ENCODE measurements at places on chromosomes 1 and 21. TPM values are rescaled to one million over a fixed set of nuclear protein-coding genes. Genes with fewer than 3 reads are reported as not detected.
A peak's percentile ranks its signal among the peaks of the same experiment; 100 is the strongest.

DNA sequence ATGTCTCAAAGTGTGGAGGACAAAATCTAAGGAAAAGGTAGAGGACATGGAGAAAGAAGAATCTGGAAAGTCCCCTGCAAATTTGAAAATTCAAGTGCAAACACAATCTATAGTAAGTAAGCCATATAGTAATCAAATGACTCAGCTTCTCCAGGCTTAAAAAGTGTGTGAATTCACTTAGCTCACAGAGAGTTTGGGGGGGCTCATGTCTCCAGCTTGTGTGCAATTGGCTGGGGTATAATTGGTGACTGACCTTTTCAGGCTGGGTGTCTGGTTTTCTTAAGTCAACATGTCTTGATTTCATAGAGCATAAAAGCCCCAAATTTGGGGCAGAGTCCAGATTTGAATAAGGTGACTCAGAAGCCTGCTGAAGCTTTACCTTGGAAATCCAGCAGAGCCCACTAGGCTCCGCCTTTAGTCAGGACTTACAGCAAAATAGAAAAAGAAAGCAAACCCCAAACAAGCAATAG, 8.6 kb downstream of the CLDN14 start:
- no peaks in the 10 kb centered on the region for H3K4me1 ChIP-seq
- H3K36me3 ChIP-seq, result no peaks in the 10 kb centered on the region
- H3K4me3 ChIP-seq, result no peak overlapping the region

DNA sequence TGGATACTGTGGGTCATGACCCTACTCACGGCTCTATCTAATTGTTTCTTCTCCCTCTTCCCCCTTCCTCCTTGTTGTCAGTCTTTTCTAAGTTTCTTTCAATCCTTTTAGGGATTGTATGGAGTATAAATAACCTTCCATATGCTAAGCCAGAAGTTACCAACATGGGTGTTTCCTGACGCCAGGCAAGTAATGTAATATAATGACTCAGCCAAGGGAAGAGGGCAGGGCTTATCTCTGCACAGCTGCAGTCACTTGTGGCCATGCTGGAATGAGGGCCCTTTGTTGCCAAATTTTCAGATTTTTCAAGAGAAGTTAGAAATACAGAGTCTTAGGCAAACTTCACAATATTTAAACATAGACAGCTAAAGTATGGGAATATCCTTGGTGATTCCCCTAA, 194.6 kb downstream of the ST6GALNAC3 start:
- H3K4me1 ChIP-seq, result peaks cover 13% of the 10 kb centered on the region
- no peak overlapping the region for H3K4me3 ChIP-seq
- H3K27ac ChIP-seq, result no peak overlapping the region

Gene SLAMF8
- total RNA-seq, result 2.8 TPM

DNA sequence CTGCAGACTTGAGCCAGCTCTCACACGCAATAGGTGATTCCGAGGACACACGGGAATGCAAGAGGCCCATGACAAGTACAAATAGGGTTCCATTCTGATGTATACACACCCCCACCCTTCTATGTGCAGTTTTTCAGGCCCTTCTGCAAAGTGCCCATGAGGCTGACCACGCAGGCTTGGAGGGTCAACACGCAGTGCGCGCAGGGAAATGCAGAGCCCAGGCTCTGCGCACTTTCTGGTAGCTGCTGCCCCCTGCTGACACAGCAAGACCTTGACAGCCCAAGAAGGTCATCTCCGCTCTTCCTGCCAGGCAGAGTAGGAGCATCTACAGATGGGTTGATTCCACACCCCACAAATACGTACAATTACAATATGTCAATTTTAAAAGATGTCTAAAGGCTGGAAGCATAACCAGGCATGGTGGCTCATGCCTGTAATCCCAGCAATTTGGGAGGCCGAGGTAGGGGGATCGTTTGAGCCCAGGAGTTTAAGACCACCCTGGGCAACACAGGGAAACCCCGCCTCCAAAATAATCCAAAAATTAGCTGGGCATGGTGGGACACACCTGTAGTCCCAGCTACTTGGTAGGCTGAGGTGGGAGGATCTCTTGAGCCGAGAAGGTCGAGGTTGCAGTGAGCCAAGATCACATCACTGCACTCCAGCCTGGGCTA, 18.5 kb downstream of the SH3BP5L start:
- H3K27ac ChIP-seq, result no peak overlapping the region
- H3K36me3 ChIP-seq, result no peaks in the 10 kb centered on the region
- H3K4me1 ChIP-seq, result peaks cover 29% of the 10 kb centered on the region
- peak; percentile 73 for DNase-seq

Gene RNU1-4
- 3,038 TPM for total RNA-seq

DNA sequence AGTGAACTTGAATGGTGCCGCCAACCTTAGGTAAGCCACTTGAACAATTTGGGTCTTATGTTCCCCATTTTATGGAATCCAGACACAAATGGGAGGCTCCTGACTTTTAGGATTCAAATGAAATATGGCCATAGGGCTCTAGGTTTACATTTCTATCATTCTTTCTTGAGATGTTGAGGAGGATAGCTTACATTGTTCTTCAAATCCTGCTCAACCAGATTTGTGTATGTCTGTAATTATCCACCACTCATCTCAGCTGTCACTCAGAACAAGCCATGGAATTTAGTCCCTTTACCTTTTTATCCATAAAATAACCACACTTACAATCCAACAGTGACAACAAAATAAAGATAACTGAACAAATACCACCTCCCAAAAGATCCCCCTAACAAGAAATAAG, 682.9 kb upstream of the PTBP2 start:
- no peak overlapping the region for H3K27ac ChIP-seq
- no peaks in the 10 kb centered on the region for H3K27me3 ChIP-seq
- no peak for DNase-seq

DNA sequence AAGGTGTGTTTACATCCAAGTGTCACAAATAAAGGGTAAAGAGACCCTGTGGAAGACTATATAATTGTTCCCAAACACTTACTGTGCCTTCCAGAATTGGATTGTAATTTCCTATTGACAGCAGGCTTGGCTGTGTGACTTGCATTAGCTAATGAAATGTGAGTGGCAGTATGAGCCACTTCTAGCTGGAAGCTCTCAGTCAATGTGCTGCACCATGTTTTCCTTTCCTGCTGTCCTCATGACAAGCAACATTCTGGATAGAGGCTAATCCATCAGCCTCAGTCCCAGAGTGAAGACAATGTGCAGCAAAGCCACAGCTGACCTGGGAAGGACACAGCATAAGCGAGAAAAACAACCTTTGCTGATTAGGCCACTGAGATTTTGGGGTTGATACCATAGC, 5.9 kb upstream of the FOXJ3 start:
- DNase-seq, result no peak
- H3K27me3 ChIP-seq, result no peaks in the 10 kb centered on the region
- H3K4me1 ChIP-seq, result no peaks in the 10 kb centered on the region
- H3K27ac ChIP-seq, result no peak overlapping the region
- no peaks in the 10 kb centered on the region for H3K36me3 ChIP-seq

DNA sequence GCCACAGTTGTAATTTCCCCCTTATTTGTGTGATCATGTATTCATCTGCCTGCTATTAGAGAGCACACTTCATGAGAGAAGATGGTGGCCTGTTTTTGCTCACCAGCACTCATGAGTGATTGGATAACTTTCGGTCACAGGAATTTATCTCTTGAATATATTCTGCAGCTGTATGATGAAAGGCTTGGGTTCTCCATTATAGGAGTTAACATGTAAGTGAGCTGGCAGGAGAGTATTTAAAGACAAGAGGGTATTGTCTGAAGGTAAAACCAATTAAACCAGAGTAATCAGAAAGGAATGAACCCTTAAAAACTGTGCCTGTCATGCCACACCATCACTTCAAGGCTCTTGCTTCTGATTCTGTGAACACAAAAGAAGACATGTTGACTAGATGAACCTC, 574.9 kb upstream of the CAMK1G start:
- H3K27ac ChIP-seq, result no peak overlapping the region
- no peak for DNase-seq
- H3K4me3 ChIP-seq, result no peak overlapping the region

Gene SPATA46
- not detected for total RNA-seq

DNA sequence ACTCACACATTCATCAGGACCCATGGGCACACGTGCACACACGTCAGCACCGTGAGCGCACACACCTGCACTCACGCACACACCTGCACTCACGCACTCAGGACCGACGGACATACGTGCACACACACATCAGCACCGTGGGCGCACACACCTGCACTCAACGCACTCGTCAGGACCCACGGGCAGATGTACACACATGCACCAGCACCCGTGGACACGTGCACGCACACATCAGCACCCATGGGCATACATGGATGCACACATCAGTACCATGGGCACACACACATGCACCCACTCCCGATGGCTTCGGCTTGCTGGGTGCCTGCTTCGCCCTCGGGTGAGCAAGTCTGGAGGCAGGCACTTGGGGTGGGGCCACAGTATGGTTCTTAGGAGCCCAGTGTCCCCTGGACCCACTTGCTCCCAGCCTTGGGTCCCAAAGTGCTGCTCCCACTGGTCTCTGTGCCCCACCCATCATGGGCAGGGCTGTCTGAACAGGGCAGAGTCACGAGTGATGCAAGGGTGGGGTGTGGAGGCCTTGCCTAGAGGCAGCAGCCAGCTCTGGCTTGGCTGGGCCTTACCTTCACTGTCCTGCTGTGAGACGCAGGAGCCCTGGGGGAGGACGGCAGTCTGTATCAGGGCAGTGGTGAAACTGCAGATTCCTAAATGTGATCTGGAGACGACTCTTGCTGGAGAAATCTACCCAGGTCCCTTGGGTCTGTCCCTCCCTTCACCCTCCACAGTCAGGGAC, 49.8 kb downstream of the SKI start:
- H3K4me3 ChIP-seq, result no peak overlapping the region
- H3K4me1 ChIP-seq, result peaks cover 52% of the 10 kb centered on the region
- H3K27ac ChIP-seq, result no peak overlapping the region
- H3K36me3 ChIP-seq, result peaks cover 2% of the 10 kb centered on the region

DNA sequence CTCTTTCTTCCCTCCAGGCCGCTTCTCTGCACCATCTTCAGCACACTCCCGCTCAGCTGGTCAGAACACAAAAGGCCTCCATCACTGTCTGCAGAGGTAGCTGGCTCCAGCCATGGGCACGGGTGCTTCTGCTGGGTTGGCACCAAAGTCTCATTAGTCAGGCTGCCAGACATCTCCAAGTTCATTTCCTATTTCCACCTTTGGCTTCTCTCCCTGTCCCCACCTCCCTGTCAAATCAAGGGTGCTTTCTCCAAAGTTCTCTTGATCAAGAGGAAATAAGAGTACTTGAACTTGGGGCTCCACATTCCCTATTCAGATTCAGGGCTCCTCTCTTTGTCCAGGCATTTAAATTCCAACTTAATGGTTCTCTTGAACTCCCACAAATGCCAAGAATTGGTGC, 33.9 kb upstream of the GRIK3 start:
- no peak for DNase-seq
- H3K4me1 ChIP-seq, result no peaks in the 10 kb centered on the region
- H3K27me3 ChIP-seq, result no peaks in the 10 kb centered on the region
- no peaks in the 10 kb centered on the region for H3K36me3 ChIP-seq

Gene APCS
- total RNA-seq, result not detected

Gene TAS1R3
- 1.4 TPM for total RNA-seq

Gene AKNAD1
- total RNA-seq, result not detected

Gene MCL1
- 938 TPM for total RNA-seq

DNA sequence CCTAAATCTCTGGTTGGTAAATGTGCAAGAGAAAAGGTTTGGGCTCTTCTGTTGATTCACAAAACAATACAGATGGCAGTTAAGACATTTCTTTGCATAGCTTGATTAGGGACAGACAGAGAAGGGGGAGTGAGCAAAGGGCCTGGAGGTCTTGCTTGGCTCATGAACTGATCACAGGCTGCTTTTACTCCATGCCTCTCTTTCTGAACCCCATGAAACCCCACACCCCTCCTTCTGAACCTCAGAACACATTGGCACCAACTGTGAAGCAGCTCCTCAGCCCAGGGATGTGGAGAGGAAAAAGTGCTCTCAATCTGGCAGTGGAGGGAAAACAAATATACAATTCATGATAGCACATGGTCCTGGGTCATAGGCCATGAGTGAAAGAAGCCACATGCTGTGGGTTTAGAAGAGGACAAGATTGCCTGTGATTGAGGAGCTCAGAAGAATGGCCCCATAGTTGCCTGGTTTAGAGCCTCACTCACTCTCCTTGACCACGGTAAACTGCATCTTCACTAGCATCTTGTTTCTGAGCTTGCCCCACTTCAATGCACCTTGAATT, 111.6 kb upstream of the GADD45A start:
- H3K4me1 ChIP-seq, result no peaks in the 10 kb centered on the region
- no peaks in the 10 kb centered on the region for H3K27me3 ChIP-seq
- no peaks in the 10 kb centered on the region for H3K36me3 ChIP-seq
- no peak for DNase-seq
- H3K27ac ChIP-seq, result no peak overlapping the region
- no peak overlapping the region for H3K4me3 ChIP-seq

GRCh38 chr1:27068922-27069321, 56.3 kb upstream of the TENT5B start:
- DNase-seq, result no peak
- H3K4me1 ChIP-seq, result no peaks in the 10 kb centered on the region
- no peaks in the 10 kb centered on the region for H3K27me3 ChIP-seq

Gene PLA2G2A
- not detected for total RNA-seq

DNA sequence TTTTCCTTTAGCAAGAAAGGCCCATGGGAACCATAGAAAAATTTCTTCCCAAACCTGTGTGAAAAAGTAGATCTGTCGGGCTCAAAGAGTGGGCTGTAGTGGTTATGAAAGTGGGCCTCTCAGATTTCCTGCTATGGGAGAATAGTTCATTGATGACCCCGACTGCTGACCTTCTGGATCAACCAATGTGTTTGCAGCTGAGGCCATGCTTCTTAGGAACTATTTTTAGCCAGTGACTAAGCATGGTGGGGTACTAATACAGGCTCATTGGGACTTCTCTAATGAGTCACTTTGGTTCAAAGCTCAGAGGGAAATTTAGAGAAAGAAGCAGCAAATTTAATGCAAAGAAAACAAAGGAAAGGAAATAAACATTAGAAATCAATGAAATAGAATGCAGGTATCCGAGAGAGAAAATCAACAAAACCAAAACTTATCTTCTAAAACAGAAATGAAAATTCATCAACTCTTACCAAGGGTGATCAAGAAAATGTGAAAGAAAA, 12.6 kb upstream of the PSMA5 start:
- H3K36me3 ChIP-seq, result no peaks in the 10 kb centered on the region
- no peaks in the 10 kb centered on the region for H3K4me1 ChIP-seq
- no peak overlapping the region for H3K4me3 ChIP-seq
- no peak overlapping the region for H3K27ac ChIP-seq
- H3K27me3 ChIP-seq, result peaks cover 4% of the 10 kb centered on the region

Gene BMP8B
- 4.3 TPM for total RNA-seq

Gene ZDHHC18
- 70.0 TPM for total RNA-seq

Gene LINGO4
- not detected for total RNA-seq
